ENCODE measurements at places on chromosomes 12 and 14.

DNA sequence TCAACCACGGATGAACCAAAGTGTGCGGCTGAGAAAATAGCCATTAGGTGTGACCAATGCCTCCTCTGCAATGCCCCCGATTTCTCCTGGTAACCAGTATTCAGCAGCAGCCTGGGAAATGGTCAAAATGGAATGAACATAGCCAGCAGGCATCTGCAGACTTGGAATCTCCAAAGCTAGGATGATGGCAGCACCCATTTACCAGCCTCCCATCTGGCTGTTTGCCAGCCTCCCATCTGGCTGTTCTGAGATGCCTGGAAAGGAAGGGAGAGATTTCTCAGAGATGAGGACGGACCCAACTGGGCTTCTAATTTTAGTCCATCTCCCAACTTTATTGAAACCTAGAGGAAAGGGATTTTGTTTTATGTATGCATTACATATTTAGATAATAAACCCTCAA, 16.2 kb downstream of the CLMN start:
- no peak for DNase-seq

- no peak for DNase-seq
Measured at GRCh38 chr14:28690029-28690692, 76.4 kb upstream of the FOXG1 start.

DNA sequence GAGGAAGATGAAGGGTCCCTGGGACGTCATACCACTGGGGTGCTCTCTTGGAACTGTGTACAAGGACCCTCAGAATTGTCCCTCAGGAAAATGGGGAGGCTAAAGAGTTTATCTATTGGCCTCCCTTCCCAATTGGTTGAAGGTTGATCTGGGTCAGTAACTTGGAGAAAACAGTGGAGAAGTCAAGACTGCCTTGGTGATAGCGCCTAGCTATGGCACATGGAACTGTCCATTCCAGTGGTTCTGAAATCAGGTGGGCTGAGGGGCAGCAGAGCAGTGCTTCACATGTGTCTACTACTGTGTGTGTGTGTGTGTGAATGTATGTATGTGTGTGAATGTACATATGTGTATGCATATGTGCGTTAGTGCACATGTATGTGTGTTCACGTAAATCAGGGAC, 316.1 kb downstream of the AACS start:
- no peak for DNase-seq

DNA sequence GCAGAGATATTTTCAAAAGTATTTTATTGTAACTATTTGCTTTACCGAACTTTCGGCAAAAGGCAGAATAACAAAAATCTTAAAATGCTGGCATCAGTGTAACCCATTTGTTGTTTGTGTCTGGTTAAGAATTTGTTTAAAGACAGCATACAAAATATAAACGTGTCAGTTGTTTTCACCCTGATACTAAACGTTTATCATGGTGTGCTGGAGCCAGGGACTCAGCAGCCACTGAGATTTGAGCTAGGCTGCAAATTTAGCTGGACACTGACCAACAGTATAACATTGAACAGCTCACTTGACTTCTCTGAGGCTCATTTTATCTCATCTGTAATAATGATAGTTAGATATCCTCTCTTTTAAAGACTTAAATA, 183.7 kb downstream of the TMTC3 start:
- no peak for DNase-seq

GRCh38 chr12:71599210-71599609, 64.4 kb downstream of the ZFC3H1 start:
- DNase-seq = no peak

DNA sequence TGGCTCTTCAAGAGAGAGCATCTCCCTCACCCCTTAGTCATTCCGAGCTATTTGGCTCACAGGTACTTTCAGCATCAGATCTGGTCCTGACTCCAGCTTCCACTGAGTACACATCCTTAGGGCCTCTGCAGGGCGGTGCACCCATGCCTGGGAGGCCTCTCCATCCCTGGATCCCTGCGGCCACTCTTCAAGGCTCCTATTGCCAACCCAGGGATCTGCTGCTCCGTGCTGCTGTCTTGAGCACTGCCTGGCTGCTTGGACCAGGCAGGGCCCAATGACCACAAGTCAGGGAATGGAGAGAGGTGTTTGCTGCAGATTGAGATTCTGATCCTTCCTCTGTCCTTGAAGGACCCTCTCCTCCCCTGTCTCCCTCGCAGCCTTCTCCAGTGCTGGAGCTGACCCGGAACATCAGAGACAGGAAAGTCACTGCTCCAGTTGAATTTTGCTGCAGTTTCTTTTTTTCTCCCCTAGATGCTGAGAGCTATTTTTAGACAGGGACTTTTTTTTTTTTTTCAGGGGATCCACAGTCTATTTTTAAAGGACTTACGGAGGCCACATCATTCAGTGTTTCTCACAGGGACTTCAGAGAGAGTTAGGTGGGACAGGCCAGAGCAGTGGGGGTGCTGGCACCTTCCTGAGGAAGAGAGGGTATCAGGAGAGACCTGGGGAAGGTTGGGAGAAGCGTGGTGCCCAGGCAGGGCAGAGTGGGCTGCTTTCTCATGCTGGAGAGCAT, 50.1 kb upstream of the KCNA1 start:
- DNase-seq = no peak

DNA sequence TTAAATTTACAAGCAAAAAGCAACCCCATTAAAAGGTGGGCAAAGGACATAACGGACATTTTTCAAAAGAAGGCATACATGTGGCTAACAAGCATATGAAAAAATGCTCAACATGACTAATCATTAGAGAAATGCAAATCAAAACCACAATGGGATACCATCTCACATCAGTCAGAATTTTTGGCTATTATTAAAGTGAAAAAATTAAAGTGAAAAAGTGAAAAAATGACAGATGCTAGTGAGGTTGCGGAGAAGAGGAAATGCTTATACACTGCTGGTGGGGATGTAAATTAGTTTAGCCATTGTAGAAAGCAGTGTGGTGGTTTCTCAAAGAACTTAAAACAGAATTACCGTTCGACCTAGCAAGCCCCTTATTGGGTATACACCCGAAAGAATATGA, 7.9 kb downstream of the OTOGL start:
- no peak for DNase-seq

DNA sequence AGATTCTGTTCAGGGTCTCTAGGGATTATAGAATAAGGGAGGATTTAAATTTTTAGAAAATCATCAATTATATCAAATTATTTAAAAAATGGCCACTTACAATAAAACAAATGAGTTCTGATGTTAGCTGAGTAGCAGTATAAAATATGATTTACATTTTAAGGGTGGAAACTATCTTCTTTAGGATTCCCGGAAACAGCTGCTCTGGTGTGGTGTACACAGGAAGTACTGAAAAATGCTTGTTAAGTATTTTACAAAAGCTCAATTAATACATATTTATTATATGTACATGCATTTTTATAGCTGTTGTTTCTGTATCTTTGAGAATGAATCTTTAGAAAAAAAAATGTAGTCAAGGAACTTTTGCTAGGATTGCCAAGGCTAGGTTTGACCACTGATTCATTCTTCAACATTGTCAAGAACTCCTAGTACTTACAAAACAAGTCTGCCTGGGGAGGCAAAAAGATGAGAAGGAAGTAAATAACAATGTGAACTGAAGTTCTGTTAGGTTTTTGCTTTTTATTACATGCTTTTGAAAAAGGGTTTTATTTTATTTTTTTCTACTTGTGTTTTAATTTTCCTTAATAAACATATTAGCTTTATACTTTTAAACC, 48.0 kb downstream of the ARF6 start:
- no peak for DNase-seq

DNA sequence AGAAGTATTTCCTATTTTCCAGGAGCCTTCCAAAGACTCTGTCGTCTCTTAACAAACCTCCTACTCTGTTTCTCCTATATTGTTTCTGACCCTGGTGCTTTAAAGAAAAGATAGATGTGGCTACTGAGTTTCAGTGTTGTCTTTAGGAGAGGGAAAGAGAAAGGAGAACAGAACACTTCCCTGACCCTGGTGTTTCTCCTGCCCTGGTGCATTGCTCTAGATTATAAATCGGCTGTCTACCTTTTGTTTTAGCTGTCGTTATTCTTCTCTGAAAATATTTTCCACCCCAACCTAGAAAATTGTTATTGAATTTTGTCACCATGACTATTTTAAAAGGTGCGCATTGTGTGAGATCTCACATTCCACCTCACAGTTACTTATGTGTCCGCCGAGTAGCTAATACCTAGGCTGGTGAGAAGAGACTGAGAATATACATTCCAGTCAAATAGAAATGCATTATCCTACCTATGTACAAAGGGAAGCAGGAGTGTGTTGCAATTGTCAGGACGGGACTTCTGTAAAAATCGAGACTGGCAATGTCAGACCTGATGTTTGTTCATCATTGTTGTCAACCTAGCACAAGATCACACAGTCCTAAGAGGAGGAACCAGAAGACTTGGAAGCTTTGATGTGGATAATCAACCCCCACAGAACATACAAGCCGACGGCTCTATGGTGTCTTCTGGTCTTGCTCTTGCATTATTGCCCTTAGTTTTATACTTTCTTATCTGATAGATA, 108.7 kb upstream of the SLC38A4 start:
- no peak for DNase-seq

GRCh38 chr12:53869500-53869899, 69.1 kb upstream of the HOXC13 start:
- DNase-seq = peak; percentile 3

GRCh38 chr12:95173392-95174251, 43.6 kb downstream of the FGD6 start:
- no peak for DNase-seq

GRCh38 chr12:93139028-93139665, 210.1 kb upstream of the EEA1 start:
- no peak for DNase-seq

- DNase-seq = no peak
Measured at GRCh38 chr12:75781532-75782046, 250.0 kb downstream of the PHLDA1 start.

DNA sequence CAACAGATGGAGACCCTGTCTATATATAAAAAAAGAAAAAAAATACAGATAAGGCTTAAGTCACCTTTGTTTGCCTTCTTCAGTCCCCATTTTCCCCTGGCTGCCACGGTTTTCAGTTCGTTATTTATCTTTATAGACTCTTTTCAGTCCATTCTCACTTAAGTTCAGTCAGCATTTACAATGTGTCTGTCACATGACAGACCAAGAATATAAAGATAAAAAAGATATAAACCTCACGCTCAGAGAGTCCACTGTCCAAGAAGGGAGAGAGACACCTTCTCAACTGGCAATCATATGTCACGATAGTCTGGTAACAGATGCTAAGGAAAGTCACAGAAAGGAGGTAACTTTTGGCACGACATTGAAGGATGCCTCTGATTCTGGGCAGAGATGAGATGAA, 13.4 kb upstream of the POLR3B start:
- no peak for DNase-seq

DNA sequence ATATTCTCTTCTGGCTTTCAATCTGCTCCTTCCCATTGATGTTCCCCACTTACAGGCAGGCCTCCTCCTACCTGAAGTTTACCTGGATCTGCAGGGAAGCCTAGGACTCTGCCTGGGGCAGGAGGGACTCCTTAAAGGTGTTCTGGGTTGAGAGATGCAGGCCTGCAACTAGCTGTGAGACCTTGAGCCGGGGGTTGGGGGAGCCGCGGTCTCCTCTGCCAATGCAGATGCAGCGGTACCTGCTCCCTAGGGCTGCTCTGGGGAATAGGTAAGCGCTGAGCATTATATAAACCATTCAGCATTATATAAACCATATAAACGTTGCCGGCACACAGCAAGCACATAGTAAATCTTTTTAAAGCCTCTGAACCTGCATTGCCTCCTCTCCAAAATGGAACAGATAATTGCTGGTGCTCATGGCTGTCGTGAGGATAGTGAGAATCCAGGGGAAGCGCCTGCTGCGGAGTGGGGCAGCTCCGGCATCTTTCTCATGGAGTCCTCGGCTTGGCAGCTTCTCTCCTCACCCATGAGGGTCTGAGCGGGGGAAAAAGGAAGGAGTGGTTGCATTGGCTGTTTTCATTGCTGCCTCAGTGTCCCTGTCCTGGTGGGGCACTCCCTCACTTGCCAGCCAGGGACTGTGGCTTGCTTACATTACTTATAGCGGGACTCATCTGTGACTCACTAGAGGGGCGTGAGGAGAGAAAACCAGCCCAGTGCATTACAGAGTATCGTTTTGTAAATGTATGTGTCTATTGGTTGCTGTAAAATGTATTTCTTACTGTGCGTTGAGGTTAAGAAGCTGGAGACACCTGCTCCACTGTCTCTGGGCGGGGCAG, 12.5 kb upstream of the KRT80 start:
- DNase-seq = no peak
